NCI-H774 (cell line): ENCODE measurements at places on chromosomes 2 and 18.

DNA sequence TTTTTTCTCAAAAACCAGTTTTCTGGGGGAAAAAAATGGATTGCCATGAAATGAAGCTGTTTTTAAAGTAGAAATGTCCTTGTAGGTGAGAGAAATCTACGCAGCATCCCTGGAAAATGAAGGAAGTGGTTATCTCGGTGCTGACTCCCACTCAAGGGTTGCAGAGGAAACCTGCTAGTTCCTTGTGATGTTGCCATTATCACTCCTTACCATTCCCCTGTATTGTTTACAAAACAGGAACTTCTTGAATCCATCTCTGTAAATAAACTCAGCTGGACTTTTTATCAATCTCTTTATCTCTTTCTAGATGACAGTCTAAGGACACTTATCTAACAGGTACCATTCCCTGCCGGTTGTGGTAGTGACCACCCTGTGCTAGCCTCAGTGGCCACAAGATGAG, 61.2 kb downstream of the FEZ2 start:
- no peak for DNase-seq

DNA sequence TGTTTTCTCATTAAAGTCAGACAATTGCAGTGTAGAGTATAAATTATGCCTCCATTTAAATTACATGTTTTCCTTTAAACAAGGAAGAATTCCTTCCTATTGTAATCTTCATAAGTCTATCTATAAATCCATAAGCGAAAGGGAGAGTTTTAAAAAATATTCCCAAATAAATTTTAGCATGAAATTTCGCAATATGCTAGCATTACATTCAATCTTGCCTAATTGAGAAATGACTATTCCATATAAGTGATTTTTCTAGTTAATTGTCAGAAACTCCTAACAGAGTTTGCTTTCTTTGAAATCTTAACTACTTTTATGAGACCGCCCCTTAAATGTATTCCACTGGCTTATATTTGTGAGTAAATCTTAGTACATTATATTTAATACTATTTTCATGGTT, 133.1 kb upstream of the CRIM1 start:
- DNase-seq = no peak

DNA sequence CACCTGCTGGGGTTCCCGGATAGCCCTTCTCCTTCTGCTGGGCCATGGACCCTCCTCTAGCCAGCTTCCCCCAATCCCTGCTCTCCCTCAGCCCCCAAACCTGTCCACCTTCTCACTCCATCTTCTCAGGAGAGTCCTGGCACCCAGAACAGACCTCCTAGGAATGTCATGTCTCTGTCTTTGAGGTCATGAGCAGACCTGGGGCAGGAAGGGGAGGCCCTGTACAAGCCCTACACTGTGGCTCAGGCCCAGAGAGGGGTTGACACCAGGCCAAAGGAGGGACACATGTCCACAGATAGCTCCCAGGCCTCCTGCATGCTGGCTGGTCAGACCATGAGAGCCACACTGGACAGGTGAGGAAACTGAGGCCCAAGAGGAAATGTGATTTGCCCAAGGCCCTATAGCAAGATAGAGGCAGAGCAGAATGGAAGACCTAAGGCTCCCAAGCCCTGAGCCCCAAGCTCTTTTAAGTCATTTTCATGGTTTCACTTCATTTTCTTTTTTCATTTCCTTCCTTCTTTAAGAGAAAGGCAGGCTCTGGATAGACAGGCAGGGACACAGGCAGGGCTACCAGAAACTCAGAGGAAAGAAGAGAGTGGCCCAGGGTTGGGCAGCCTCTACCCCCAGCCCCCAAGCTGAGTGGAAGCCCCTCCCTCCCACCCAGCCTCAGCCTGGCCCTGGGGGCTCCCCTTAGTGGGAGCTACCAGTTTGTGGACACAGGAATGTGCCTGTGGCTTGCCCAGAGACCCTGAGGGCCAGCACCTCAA, 159.7 kb downstream of the SMAD7 start:
- DNase-seq = no peak

DNA sequence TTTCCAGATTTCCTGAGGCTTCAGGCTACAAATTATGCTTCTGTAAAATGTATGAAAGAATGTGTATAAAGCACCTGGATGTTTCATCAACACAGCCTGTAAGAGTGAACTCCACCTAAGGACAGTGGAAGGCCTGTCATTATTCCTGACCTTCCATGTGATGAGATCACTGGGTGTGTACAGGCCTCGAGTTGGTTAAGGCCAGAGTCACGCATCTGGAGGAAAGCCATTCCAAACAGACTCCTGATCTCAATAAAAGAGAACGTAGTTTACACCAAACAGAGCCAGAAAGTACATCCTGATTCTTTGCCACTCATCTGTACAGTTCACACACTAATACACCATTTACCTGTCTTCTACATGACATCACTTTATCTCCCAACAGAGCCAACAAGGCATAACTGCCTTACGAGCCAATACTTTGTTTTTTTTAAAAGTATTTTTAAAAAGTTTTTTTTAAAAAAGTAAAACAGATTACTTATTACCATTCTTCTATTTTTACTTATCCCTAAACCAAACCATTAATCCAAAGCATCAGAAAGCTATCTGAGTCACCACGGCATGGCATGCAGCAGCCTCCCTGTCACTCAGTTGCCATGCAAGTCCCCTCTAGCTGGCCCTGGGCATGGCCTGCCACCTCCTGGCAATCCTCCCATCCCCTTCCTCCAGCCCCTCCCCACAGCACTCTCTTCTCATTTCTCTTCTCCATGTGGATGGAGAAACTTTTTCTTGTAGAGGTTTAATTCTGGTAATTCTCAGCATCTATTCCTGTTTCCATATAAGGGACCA, 78.8 kb upstream of the TFCP2L1 start:
- DNase-seq = no peak

DNA sequence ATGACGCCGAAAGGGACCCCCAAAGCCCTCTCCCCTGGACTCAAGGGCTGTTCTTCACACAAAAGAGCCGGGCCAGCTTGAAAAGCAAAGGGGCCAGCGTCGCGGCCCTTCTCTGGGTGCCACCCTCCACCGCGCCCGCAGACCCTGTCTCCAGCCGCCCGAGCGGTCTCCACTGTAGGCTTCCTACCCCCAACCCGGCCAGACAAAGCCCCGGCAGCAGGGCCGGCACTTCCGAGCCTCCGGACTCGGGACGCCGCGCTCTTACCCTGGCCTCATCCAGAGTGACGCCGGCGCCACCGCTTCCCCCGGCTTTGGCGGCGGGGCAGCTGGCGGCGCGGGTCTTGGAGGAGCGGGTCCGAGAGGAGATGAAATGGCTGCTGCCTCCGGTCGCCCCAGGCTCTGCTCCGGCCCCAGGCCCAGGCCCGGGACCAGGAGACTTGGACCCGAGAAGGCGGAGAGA, 603 bp downstream of the ATAD2B start:
- DNase-seq = no peak

GRCh38 chr2:23592898-23593751, 208.1 kb downstream of the KLHL29 start:
- no peak for DNase-seq

- DNase-seq = no peak
Measured at GRCh38 chr2:16537347-16537746, 128.3 kb downstream of the CYRIA start.
